Posterior cingulate gyrus (tissue), 11 donors: ENCODE measurements at places on chromosomes 13 and 19.

- DNase-seq, result no peak
These were observed 11.8 kb downstream of the RASA3 start for GRCh38 chr13:114120591-114121011.

DNA sequence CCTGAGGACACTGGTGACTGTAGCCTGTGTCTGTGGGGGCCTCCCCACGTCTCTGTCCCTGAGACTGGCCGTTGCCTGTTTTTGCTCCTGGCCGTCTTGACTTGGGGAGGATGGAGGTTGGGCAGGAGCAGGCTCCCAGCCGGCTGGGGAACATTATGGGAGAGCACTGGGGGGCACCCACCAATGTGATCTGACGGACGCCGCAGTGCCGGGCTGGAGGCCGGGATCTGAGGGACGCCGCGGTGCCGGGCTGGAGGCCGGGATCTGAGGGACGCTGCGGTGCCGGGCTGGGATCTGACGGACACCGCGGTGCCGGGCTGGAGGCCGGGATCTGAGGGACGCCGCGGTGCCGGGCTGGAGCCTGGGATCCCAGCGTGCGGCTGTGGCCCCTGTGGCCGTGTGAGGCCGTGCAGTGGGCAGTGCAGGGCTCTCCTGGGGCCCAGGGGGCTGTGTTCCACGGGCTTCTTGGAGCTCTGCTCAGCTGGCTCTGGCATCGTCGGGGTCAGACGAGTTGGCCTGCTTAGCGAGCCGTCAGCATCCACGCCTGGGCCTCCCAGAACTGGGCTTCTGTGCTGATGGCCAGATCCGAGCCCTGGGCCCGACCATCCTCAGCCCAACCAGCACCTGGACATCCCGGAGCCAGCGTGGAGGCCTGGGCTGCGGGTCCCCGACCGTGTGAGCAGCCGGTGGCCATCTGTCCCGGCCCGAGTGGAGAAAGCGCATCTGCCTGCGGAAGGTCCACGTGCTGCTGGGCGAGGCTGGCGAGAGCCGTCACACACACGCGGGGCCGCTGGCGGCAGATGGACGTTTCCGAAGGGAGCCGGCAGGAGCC is 45.8 kb downstream of the GAS6 start:
- no peak for DNase-seq

GRCh38 chr19:3137119-3137518 is 1.3 kb downstream of the GNA15 start:
- DNase-seq, result no peak

DNA sequence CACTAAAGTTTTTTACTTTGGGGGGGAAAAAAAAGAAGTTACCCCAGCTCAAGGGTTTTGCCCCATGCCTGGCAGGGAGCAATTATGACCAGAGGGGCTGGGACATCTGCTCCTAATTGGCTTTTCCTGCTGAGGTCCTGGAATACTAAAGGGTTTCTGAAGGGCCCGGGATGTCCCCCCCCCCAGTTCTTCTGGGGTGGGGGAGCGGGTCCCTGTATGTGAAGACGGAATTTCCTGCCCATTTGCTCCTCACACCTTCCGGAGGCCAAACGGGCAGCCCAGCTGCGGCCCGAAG is 1.1 kb upstream of the DLL3 start:
- no peak for DNase-seq

DNA sequence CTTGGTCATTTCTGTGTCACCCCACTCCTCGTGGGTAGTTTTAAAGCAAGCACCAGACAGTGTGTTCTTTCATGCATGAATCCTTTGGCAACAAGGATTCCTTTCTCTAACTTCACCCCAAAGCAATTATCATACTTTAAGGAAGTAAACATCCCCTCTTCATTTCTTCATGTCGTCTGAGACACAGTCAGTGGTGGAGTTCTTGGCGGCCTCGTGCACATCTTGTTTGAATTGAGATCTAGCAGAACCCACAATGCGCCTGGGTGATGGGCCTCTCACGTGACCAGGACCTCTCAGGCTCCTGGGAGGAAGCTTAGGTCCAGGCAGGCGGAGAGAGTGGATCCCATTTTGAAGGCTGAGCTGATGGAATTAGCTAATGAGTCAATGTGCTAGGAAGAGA is 2.6 kb downstream of the ACSBG2 start:
- DNase-seq, result no peak

- no peak for DNase-seq
These were observed 16.5 kb downstream of the SIGLEC7 start for GRCh38 chr19:51158474-51159129.

DNA sequence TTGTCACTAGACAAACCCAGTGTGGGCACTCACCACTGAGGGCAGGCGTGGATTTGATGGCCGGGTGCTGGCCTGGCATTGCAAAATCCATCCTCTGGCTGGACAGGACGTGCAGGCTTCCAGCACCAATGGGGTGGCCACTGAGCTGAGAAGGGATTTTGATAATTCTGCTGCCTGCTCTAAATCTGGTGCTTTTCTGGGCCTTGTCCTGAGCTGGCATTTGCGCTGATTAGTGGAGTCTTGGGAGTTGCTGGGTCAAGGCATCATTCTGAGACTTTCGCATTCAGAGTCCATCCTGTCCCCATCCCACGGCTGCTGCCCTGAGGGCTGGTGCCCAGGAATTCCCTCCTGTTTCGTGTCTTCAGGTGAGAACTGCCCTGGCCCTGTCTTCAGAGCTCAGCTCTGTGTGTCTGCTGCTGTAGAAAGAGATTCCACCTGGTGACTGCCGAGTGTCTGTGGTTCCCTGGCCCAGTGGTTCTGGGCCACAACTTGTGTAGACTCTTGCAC is 65.9 kb upstream of the MCF2L start:
- no peak for DNase-seq

- DNase-seq, result no peak
These were observed 318.3 kb downstream of the NDFIP2 start for GRCh38 chr13:79799059-79799867.

DNA sequence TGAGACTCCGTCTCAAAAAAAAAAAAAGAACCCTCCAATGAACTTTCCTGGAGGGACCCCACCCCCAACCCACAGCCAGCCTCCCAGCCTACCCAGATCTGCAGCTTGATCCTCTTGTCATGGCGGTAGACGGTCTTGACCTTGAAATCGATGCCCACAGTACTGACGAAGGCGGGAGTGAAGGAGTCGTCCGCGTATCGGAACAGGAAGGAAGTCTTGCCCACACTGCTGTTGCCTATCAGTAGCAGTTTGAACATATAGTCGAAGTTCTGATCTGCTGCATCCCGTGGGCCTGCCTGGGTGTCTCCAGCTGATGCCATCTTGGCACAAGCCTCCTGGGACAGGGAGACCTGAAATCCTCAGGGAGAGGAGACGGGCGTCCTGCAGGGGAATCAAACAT is 2.4 kb downstream of the RAB3D start:
- no peak for DNase-seq

- peak; percentile 86 for DNase-seq
These were observed 1.6 kb downstream of the MYH14 start for GRCh38 chr19:50204811-50205675.

- no peak for DNase-seq
These were observed 240.9 kb upstream of the SERP2 start for GRCh38 chr13:44132710-44133109.
